ENCODE measurements at places on chromosomes 11 and 22. TPM values are rescaled to one million over a fixed set of nuclear protein-coding genes. Genes with fewer than 3 reads are reported as not detected.

CCDC116 gene
- 0.29 TPM for total RNA-seq

GRIK4 gene
- total RNA-seq: not detected

BCO2 gene
- 1.9 TPM for total RNA-seq

TSPAN18 gene
- 17.1 TPM for total RNA-seq

MMP10 gene
- not detected for total RNA-seq

OTOG gene
- total RNA-seq: not detected

Data from CD4-positive, alpha-beta memory T cell (primary cell).